ENCODE measurements at places on chromosomes 5 and 9.
A peak's percentile ranks its signal among the peaks of the same experiment; 100 is the strongest.

DNA sequence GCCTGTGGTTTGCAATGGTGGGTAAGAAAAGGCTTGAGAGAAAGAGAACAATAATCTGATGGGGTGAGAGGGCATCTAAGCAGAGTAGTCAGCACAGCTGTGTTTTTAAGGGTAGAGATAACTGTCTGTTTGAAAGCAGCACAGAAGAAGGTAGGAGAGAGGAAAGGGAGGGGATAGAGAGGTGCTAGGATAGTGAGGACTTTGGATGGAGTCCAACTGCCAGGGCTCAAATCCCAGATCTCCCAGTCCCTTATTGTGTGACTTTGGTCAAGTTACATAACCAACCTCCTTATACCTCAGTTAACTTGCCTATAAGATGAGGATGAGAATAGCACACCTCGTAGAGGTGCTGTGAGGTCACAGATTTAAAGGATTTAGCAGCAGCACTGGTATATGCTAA is 55.6 kb downstream of the GPR21 start:
- no peak for DNase-seq

DNA sequence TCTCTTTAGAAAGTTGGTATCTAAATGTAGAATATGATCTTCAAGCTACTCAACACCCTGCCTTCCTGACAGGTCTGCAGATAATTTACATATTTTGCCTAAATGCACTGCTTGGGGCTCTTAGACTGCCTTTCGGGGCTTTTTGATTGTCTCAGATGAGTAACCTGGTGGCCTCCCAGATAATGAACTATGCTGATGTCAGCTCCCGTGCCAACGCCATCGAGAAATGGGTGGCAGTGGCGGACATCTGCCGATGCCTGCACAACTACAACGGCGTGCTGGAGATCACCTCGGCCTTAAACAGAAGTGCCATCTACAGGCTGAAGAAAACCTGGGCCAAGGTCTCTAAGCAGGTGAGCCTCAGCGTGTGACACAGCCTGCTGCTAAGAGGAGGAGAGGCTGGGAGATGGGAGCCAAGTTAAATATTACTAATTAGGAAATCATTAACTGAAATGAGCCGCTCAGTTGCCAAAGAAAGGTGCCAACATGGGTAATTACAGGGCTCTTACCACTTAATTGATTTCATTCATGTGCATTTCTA is 20.8 kb upstream of the CKMT2 start:
- peak; percentile 9 for DNase-seq

DNA sequence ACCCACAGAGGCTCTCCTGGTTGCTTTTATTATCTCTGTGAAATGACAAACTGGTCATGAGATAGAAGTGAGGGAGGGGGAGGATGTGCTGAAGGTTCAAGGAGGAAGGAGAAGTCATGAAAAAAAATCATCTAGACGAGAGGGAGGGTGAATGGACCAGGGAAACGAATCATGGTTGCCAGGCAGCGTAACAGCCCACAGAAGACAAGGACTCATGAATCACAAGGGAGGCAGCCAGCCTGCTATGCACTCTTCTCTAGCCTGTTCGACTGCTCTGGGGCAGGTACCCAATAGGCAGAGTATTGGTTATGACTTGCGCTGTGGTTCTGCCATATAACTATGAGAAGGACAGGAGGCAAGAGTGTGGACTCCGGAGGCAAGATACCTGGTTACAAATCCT is 475.2 kb downstream of the CDK5RAP2 start:
- no peak for DNase-seq

DNA sequence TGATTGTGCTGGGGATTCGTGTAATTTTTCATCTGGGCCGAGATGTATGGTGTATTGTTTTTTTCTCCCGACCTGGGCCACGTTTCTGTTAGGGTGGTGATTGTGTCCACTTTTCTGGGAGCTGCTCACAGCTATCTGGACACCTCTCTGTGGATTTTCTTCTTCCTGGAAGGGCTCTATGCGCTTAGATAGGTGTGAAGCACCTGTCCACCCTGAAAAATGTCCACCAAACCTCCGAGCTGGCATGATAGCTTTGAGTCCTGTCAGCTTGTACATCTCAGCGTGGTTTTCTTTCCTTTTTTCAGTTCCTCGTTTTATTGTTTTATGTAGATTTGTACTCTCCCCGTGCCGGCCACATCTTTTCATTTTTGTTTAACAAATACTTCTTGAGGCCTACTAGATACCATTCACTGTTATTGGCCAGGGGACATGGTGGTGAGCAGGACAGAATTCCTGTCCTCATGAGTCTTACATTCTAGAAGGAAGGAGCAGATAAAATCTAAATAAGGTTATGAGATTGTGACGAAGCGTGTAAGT is 1.1 kb downstream of the UGCG start:
- no peak for DNase-seq

DNA sequence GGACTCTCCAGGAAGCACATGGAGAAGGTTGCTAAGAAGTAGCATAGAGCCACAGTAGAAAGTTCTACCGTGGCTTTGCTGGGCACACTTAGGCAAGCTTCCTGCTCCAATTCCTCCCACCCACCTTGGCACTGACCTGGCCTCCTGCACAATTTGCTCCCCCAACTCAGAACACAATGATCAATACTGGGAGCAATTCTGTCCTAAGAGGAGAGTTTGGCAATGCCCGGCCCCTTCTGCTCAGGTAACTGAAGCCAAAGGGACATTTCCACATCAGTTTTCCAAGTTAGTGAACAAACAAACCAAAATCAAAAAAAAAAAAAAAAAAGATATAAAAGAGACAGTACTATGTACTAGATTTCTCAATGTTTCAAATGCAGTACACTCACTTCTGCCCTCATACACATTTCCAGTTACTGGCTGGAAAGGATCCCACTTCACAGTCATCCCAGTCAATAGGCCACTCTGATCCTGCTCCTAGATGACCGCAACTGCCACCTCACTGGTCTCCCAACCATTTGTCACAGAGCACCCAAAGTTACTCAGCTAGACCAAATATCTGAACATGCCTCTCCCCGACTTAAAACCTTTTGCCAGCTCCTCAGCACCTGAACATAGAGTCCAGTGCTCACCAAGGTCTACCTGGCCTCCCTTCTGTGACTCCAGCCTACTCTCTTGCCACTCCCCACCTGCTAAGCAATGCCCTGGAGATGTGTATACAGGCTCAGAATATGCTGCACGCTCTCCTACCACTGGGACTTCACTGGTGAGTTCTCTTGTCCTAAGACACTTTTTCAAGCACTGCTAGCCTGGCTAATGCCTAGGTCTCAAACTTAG is 21.3 kb downstream of the ABCA1 start:
- no peak for DNase-seq

DNA sequence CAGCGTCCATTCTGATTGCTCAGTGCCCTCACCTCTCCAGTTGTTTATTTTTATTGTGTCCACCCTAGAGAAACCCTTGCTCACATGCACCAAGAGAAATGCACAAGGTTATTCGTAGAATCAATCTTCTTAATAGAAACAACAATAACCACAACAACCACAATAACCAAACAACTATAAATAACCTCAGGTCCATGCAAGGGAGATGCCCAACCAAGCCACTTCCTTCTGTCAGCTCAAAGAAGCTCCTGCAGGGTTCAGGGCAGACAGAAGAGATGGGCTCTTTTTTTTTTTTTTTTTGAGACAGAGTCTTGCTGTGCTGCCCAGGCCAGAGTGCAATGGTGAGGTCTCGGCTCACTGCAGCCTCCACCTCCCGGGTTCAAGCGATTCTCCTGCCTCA is 14.9 kb upstream of the TCOF1 start:
- DNase-seq: no peak

DNA sequence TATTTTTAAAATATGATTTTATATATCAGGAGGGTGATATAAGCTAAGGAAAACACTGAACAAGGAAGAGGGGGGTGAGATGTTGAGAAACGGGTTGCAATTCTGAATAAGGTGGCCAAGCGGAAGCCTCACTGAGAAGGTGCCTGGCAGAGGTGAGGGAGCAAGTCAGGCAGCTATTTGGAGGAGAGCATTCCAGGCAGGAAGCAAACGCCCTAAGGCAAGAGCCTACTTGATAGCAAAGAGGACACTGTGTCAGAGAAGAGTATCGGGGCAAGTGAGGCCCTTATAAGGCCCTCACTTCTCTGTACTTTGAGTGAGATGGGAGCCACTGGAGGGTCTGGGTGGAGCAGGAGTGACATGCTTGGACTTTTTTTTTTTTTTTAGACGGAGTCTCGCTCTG is 8.0 kb upstream of the CTNNA1 start:
- DNase-seq: no peak

- peak; percentile 61 for DNase-seq
Measured at GRCh38 chr9:92133949-92134604, 18.9 kb upstream of the SPTLC1 start.

GRCh38 chr5:127373858-127374491 is 83.4 kb downstream of the MEGF10 start:
- DNase-seq: no peak

- DNase-seq: no peak
Measured at GRCh38 chr9:16675131-16675530, 195.3 kb downstream of the BNC2 start.

- DNase-seq: no peak
Measured at GRCh38 chr9:82599336-82599949, 463.5 kb downstream of the RASEF start.

- DNase-seq: no peak
Measured at GRCh38 chr9:7780261-7780988, 19.2 kb downstream of the DMAC1 start.

DNA sequence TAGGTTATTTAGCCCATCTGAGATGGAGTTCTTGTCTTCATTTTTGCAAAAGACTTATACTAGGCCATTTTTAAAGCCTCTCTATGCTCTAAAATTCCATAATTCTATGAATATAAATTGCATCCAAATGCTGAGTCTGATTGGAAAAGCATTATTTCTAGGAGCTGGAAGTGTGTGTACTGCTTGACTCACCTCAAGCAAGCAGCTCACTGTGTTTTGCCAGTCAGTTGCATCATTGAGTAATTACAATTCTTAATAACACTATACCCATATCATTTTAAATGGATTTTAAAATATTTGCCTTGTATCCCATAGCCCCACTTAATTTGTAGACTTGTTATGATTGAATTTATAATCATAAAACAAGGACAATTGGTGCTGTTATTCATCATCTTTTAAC is 161.0 kb downstream of the PAM start:
- peak; percentile 22 for DNase-seq

DNA sequence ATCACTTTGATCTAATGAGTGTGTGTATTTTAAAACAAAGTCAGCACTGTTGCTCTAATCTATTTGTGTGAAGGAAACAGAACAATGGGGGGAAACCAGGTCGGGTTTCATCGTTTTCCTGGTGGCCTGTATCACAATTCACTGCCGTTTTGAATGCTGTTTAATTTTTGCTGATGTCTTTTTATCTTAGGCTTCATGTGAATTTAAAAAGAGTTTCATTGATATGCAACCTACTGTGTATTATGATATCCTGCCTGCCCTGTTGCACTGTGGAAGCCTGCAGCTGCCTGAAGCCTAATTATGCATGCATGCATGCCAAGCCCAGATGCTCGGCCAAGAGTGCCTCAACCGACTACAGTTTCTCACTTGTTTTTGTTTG is 307.5 kb downstream of the ZNF608 start:
- DNase-seq: no peak

DNA sequence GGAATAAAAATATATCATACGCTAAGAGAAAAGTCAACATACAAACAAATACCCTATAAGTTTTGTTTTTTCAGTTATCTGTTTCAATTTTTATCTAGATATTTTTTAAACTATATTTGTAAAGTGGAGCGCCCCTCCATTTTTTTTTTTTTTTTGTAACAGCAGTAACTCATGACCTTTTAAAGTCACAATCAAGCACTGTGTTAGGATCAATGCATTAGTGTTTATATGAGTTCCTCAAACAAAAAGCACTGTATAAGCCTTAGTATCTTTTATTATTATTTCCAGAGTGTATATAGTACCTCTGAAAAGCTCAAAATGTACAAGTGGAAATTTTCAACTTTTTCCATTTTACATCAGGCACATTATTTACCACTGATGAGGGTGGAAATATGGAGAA is 20.6 kb downstream of the PFDN1 start:
- no peak for DNase-seq

GRCh38 chr5:34474573-34475021 is 181.5 kb upstream of the RAI14 start:
- peak; percentile 69 for DNase-seq

- no peak for DNase-seq
Measured at GRCh38 chr5:132661231-132662003, 3.4 kb downstream of the IL13 start.

DNA sequence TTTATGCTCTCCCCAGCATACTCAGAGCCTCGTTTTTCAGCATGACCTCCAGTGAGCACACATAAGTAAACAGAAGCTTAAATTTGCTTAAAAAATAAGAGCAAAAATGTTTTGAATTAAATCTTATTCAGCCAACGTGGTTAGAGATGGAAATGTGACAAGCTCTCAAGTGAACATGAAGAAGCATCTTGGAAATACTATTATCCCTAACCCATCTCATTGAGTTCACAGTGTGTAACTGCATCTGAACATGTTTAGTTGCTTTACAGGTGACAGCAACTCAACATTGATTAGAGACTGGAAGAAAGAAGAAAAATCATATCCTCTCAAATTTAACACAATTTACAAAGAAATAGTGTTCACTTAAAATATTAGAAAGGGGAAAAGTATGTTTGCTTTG is 1785.1 kb downstream of the MAT2B start:
- DNase-seq: no peak

DNA sequence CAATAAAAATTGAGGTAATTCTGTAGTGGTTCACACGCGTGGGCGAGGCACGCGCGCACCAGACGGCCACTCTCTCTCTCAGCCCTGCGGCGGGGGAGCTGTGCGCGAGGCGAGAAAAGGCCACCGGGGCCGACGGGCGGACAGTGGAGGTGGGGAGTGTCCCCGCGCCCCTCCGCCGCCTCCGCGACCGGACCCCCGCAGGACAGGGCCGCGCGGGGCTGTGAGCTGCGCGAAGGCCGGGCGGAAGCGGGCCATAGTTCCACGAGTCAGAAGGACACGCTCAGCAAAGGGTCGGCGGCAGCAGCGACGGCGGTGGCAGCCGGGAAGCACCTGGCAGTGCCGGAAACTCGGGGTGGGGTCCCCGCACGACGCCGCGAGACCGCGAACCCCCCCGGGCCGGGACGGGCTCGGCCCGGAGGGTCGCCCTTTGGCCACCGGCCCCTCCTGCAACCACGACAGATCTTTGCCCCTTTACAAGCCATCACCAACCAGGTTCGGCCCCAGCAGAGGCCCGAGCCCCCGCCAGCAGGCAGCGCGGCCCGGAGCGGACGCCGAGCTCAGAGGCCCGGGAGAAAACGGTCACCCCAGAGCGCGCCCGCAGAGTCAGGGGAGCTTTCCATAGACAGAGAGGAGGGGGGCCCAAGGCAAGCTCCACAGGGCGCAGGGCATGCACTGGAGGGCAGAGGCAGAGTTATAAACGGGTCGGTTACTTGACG is 60.9 kb downstream of the ZNF354C start:
- no peak for DNase-seq

- no peak for DNase-seq
Measured at GRCh38 chr5:75044406-75044805, 8.0 kb downstream of the GCNT4 start.
